ENCODE measurements at places on chromosomes 6 and 20.
A peak's percentile ranks its signal among the peaks of the same experiment; 100 is the strongest.

DNA sequence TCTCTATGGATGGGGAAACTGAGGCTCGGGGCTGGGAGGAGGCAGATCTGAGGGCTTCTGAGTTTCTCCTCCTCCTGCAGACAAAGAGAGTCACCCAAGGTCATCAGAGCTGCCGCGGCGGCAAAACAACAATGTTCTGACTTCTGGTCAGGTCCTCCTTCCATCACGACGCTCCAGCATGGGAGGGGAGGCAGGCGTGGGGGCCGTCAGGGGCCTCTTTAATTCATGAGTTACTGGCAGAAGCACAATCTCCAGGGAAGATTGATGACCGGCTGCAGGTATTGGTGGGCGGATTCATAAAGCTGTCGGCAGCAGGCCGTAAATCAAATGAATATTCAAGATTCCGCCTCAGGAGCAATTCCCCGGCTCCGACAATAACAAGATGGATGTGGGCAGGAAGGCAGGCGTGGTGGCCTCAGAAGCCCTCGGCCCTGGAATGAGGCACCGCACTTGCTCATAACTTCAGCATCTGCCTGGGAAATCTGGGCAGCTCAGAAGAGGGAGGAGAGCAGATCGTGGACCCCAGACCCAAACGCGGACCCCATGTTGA is 19.1 kb downstream of the PCK1 start:
- DNase-seq, result no peak

DNA sequence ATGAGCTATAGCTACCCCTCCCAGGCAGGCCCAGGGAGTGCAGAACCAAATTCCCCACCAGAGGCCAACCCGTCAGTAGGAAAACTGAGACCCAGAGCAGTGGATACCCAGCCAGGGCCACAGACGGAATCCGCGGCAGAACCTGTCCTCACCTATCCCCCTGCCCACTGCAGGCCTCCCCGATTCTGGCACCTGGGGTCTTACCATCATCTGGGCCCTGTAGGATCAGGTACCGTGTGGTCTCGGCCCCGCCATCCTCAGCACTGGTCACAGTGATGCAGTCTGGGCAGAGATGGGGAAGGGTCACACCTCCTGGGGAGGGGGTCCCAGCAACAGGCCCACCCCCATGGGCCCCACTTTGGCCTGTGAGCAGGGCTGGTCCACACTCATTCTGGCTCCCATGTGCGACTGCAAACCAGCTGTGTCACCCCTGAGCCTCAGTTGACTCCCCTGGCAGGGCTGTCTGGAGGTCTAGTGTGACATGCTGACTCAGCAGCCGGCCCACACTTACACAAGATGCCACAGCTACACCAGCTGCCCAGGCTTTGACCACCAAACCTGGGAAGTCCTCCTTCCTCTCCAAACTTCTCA is 3.8 kb downstream of the ZNF335 start:
- no peak for DNase-seq

DNA sequence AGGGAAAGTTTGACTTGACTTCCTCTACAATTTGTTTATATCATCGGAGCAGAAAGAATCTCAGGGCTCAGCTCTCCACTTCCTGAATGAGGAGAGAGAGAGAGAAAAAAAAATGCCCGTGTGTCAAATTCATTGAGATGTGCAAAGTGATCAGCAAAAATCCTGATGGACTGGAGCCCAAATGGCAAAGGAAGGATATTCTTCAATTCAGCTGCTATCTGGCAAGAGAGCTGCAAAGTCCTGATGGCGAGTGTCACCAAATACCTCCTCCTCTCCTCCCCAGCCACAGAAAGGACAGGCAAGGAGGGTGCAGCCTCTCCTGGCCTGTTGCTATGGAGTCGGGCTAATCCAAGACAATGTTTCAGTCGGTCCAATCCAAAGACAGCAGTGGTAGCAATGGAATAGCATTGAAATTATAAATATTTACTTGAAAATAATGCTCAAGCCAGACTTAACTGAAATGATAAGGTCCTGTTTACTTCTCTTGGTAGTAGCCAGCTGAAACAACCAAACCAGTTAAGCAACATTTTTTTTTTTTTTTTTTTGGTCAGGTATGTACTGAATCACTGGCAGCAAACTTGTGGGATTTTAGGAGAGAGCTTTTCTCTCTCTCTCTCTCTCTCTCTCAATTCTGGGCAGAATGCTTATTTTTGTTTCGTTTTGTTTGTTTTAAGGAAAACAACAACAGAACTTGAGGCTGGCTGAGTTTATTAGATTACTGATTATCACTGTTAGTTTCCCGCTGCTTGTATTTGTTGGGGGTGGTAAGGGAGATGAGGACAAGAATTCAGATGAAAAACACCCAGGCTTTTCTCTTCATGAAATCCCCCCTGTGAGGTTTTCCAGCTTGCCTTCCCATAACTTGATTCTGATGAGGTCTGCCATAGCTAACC is 204.2 kb downstream of the BCAS1 start:
- no peak for DNase-seq

DNA sequence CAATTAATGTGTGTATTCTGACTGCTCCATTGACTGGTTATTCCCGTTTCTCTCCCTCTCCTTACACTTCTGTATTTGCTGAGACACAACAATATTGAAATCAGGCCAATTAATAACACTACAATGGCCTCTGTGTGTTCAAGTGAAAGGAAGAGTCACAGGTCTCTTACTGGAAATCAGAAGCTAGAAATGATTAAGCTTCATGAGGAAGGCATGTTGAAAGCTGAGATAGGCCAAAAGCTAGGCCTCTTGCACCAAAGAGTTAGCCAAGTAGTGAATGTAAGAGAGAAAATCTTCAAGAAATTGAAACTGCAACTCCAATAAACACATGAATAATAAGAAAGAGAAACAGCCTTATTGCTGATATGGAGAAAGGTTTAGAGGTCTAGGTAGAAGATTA is 489.5 kb upstream of the CITED2 start:
- no peak for DNase-seq

GRCh38 chr20:59469267-59470252 is 134.8 kb upstream of the PHACTR3 start:
- no peak for DNase-seq

DNA sequence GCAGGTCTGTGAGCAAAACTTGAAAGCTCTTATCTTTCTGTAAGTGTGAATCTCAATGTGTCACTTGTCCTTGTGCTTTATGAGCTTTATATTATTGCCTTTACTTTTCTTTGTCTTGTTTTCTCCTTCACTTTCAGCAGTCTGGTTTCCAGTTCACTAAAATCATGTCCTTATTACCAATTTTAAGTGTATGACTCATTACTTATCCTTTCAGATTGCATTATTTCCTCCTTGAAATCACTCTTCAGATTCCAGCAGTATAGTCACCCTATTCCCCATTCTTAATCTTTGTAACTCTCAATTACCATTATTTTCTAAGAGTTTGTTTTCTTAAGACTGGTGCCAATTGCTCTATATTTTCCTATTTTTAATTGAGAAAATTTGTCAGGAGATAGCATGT is 117.4 kb upstream of the GRIK2 start:
- DNase-seq, result no peak

GRCh38 chr20:63733579-63734081 is 2.8 kb upstream of the LIME1 start:
- DNase-seq, result no peak

DNA sequence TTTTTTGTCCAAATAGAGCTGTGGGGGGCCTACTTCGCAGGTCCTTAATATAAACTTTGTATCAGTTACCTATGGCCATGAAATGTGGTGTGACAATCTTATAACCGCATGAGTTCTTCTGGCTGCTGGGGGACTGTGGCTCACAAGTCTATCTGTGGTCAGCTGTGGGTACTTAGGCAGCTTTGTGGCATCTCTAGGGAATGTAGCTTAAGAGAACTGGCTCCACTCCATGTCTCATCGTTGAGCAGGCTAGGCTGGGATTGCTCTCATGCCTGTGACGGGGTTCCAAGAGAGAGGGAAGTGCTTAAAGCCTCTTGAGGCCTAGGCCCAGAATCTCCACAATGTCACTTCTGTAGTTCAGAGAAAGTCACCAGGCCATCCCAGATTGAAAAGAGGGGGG is 140.5 kb downstream of the BTBD3 start:
- no peak for DNase-seq

GRCh38 chr20:63911176-63911575 is 16.2 kb downstream of the DNAJC5 start:
- DNase-seq, result no peak

DNA sequence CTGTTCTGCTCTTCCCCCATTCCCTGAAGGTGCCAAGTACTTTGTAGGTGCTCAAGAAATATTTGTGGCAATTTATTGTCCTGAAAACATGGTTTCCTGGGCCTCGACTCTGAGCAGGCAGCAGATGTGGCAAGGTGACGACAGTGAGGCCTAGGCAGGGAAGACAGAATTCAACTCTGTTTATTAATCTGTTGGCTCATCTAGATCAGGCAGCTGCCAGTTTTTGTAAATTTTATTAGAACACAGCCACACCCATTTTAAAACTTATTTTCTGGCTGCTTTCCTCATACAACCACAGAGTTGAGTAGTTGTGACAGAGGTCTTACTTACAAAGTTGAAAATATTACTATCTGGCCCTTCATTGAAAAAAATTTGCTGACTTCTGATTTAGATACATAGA is 24.5 kb downstream of the MAPK14 start:
- no peak for DNase-seq

DNA sequence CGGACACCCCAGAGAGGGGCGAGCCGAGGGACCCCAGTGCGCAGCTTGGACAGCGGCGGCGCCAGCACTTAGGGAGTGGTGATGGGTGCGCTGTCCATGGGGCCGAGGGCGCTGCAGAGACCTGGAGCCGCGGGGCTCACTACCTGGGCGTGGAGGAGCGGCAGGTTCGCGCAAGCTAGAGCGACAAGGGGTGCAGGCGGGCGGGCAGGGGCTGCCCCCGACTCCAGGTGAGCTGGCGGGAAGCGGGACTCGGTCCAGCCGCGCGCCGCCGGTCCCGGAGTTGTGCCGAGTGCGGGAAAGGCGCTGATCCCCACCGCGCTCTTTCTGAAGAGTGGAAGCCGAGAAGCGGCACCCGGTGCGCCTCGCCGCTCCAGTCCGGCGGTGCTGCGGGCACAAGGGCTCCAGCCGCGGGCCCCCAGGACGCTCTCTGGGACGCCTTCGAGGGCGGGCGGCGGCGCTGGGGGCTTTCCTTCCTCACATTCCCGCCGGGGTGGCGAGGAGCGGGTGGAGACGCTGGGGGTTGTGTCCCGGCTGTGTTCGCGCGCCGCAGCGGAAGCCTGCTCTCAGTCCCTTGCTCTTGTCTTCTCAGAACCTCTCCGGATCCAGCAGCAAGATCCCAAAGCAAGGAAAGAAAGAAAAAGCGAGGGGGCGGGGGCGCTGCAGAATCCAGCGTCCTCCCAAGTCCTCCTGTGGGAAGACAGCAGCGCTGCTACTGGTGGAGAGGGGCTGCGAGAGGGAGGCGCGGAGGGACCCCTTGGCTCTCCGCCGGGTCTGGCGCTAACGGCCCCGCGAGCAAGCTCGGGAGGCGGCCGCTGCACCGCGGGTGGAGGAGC is at the start of gene B3GAT2:
Gene B3GAT2, minus strand, starts transcription at position 610 of the 833 bp plus-strand sequence. CDS start 631 bp downstream, outside the sequence.
- DNase-seq, result no peak

GRCh38 chr6:148857798-148858390 is 111.1 kb downstream of the UST start:
- DNase-seq, result no peak

- no peak for DNase-seq
Measured at GRCh38 chr20:7347409-7347808, 579.9 kb downstream of the BMP2 start.

GRCh38 chr20:46011631-46012482 is 3.1 kb downstream of the MMP9 start:
- peak; percentile 45 for DNase-seq

GRCh38 chr6:135796643-135797305 is 54.7 kb upstream of the PDE7B start:
- DNase-seq, result no peak

DNA sequence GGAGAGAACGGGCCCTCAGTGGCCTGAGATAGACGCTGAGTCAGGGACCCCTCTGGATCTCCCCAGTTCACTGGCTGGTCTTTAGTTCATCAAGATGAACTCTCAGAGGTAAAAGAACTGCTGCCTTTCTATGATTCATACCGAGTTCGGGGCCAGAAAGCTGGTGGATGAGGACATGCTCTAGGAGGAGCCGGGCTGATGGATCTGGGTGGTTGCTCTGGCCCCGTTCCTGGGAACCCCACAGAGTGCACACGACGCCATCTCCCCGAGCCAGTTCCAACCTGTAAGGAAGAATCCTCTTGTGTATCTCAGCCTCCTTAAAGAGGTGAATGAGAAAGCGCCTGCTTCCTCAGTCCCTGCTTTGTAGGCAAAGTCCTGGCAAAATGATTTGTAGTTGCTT is 142.6 kb upstream of the PDE10A start:
- no peak for DNase-seq
